ENCODE measurements at places on chromosomes 2 and 18.

- no peak for DNase-seq
These were observed 110.6 kb upstream of the CTAGE1 start for GRCh38 chr18:22528291-22528690.

DNA sequence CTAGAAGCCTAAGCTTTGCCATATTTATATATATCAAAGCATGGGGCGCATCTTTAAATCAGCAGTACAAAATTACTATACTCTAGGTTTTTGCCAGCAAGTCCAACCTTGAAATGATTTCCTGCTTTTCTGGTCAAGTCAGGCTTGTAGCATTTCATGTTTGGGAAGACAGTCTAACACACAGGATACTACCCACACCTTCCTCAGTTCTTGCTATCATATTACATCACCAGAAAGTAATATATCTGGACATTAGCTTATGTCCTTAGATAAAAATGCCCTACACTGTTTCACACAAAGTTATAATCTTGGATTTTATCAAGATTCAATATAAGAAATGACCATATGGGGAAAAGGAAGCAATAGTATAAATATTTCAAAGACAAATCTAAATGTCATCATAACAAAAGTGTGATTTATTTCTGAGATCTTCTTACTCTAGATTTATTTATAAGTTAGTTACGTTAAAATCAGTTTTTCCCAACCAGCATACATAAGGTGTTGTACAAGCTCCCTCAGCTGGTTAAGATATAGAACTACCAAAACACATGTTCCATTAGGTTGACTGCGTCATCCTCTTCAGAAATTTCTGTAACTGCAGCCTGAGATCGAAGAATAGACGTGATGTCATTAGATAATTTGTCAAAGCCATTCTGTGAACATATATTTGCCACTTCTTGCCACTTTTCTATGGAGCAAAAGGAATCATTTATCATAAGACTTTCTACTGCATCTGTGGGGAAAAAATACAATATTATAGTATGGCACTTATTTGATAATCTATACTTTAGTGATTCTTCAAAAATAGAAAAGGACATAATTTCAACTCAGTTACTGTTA is 56.6 kb downstream of the CLHC1 start:
- DNase-seq, result no peak

DNA sequence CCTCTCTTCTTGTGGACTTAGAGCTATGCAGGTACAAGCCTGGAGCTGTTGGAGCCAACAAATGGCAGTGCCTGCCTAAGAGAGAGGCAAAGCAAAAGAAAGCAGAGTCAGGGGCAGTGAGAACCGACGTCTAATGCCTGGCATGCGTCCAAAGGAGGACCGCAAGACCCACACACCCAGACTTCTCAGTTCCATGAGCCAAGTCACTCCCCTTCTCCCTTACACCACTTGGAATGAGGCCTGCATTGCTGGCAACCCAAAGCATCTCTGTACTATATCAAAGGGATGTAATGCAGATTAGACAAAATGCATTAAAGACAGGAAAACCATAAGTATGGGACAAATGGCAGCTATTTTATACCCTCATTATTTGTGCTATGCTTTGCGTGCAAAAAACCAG is 49.9 kb upstream of the RNU4ATAC start:
- no peak for DNase-seq

GRCh38 chr2:63984606-63985359 is 34.4 kb downstream of the VPS54 start:
- DNase-seq, result no peak

- no peak for DNase-seq
These were observed 105.4 kb upstream of the LCLAT1 start for GRCh38 chr2:30341500-30342267.

DNA sequence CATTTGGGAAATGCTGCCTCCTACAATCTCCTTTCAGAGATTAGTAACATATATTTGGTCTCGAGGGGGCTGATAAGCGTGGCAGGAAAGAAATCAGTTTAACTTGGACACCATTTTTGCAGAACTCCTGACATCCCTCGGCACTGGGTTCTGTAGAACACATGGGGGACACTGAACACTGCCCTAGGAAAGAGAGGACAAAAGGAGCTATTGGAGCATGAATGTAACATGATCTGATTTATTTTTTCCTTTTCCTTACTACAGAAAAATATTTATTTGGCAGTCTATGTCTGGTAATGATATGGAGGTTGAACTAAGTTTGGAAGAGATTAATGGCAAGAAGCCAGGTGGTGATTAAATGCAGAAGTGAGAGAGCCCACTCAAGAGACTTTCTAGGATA is 153.8 kb downstream of the AFF3 start:
- no peak for DNase-seq

DNA sequence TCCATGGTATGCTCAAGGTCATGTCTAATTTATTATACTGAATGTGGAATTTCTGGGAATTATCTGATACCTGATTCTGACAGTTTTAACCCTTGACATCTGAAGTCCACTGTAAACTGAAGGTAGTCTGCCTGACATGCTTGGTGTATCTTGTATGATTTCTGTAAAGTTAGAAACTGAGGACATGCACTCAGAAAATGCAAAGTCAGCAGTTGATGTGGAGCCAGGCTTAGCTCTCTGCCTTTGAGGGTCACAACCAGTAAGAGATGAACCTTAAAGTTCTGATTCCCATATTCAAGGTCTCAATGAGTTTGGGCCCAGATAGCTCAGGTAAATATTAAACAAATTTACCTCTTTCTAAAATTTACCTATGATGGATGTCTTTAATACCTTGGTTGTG is 12.3 kb upstream of the CTLA4 start:
- no peak for DNase-seq

GRCh38 chr2:202035941-202036372 is 2.3 kb downstream of the FZD7 start:
- DNase-seq, result no peak

DNA sequence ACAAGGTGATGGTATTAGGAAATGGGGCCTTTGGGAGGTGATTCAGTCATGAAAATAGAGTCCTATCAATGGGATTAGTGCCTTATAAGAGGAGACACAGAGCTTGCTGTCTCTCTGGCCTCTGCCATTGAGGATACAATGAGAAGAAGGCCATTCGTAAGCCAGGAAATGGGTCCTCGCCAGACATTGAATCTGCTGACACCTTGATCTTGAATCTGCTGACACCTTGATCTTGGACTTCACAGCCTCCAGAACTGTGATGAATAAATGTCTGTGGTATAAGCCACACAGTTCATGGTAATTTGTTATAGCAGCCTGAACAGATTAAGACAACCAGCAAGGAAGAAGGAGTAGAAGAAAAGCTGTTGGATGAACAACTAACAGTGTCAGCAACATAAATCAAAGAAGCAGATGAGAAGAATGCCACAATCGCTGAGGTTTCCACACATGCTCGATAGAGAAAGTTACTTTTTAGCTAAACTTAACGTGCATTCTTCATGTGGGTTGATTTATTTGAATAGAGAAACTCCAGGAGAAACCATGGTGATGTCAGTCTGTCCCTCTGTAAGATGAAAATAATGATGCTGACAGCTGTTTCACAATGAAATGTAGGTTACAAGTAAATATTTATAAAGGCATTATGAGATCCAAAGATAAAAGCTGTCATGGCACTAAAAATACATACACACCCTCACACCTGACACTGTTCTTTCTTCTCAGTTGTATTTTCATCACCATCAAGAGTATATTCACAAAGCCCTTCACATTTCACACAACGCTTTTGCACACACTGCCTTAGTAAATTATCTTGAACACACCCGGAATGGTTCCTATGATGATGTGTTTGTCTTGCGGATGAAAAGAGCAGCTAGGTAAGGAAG is 153.7 kb upstream of the NCK2 start:
- no peak for DNase-seq

GRCh38 chr2:60158262-60158661 is 395.2 kb downstream of the BCL11A start:
- no peak for DNase-seq

DNA sequence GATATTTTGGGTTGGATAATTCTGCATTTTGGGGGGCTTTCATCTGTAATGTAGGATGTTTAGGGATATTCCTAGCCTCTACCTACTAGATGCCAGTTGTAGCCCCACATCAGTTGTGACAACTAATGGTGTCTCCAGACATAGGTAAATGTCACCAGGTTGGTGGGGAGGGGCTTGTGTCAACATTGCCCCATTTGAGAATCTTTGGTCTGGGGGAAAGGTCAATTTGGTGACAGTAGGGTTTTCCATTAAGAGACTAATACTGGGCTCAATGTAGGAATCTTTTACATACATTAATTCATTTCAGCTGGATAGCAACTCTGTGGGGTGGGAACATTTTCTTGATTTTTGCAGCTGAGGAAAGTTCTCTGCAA is 6.6 kb upstream of the AFTPH start:
- no peak for DNase-seq

GRCh38 chr2:60140185-60140584 is 413.3 kb downstream of the BCL11A start:
- DNase-seq, result no peak

GRCh38 chr2:108916796-108917421 is 72.1 kb downstream of the EDAR start:
- no peak for DNase-seq

DNA sequence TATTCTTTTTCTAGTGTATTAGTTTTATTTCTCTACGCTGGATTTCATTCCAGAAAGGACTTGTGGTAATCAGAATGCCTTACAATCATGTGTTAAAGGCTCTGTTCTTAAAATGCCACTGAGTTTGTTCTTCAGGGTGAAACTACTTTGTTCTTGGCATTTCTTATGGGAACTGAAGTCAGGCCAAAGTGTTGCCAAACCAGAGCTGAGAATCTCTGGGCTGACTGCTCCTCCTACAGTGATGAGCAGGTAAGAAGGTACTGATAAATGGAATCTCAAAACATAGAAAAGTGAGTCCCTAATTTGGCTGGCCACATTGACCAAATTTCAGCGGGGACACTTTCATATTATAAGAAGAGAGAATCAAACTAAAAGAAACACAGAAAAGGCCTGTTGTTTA is 55.1 kb upstream of the ZNF397 start:
- no peak for DNase-seq

DNA sequence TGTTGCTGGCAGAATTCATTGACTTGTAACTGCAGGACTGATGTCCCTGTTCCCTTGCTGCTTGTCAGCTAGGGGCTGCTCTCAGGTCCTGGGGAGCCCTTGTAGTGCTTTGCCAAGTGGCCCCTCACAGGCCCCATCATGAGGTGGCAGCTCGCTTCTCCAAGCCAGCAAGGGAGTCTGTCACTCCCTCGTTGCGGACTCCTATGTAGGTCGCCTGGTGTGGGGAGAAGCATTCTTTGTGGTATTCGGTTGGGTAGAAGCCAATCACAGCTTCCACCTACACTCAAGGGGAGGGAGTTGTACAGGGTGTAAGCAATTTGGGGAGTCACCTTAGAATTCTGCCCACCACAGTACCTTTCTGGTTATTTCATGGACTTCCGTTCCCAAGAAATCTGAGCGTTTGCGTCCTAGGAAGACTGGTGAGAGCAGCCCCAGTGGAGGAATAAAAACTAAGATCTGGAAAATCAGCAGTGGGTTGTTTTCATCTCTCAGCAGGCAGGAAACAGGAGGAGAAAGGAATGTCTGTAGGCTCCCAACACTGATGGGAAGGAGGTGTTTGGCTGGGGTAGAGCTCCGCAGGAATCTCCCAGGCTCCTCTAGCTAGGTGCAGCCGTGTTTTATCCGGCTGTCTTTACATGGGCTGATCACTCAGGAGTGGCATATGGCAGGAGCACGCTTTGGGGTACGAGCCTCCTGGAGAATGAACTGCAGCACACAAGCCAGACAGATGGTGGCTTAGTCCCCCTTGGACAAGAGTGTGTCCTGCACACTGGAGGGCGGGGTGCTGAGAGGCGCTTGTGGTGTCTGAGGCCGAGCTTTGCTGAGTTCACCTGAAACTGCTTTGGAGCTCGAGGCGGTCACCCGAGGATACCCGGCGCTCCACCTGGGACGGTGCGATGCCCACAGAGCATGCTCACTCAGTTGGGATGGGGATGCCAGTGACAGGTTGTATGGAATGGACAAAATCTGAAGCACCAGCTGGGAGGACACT is 58.3 kb downstream of the LDLRAD4 start:
- no peak for DNase-seq

DNA sequence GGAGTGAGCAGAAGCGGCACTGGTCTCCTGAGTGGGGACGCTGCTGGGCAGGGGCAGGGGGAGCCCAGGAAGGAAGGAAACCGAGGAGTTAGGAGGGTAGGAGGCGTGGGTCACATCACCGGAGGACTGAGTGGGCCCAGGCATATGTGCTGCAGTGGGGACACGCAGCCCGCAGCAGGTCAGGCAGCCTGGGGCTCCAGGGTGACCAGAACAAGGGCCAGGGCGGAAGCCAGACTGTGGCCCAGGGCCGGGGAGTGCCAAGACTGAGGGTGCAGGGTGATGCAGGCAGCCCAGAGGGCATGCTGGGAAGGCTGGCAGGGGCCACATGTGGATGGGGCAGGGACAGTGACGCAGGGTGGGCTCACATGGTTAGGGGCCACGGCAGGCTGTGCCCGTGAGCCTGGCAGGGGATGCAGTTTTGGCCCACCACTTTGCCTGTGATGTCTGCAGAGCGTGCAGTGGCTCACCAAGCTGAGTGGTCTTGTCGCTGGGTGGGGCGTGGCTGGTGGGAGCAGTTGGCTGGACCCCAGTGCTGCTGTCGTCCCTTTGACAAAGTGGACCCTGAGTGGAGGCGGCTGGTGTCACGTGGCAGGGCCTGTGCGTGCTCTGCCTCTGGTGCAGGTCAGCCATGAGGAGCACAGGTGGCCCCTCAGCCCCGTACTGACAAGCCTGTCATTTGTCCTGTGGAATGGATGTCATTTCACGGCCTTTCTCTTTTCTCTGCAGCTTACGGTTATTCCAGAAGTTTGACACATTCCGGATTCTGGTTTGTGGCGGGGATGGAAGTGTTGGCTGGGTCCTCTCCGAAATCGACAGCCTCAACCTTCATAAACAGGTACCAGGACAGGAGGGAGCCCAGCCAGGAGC is 87.1 kb downstream of the DGKD start:
- DNase-seq, result no peak

- DNase-seq, result no peak
These were observed 123.0 kb downstream of the CYP26B1 start for GRCh38 chr2:72024451-72025175.

DNA sequence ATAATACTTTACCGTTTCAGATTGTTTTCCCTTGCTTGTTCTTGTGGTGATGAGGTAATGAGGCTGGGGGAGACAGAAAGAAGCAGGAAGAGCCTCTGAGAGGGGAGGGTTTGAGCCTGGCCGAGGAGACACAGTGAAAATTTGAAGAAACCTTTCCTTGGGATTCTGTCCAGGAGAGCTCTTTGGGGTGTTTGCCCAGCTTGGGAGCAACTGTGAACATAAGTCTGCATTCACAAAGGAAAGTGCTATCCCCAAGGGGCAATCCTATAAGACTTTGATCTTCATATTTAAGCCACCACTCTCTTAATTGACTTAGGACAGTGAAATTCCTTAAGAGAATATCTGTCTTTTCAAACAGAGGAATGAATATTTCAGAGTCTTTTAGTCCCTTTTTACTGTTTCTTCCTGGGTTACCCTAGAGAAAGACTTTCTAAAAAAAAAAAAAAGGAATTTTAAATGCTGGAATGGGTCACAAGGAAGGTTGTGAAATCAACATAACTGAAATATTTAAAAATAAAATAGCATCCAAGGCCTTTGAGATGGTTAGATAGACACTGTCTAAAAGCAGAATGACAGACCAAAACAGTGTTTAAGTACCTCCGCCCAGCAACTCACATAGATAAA is 52.5 kb upstream of the STAM2 start:
- no peak for DNase-seq
